ENCODE measurements at places on chromosomes 5 and 9.

DNA sequence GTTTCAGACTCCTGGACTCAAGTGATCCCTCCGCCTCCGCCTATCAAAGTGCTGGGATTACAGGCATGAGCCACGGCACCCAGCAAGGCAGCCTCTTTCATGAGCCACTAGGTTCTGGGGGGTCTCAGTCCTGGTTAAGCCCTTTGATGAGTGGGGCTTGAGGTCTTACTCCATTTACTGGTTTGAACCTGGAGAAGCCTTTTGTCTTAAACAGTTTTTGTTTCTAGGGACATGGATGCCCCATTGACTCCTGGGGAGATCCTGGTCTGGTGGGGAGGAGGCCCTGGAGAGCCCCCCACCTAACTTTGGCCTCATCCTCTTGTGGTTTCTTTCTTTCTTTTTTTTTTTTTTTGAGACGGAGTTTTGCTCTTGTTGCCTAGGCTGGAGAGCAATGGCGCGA, 6.7 kb downstream of the PRRC2B start:
- no peak for DNase-seq

DNA sequence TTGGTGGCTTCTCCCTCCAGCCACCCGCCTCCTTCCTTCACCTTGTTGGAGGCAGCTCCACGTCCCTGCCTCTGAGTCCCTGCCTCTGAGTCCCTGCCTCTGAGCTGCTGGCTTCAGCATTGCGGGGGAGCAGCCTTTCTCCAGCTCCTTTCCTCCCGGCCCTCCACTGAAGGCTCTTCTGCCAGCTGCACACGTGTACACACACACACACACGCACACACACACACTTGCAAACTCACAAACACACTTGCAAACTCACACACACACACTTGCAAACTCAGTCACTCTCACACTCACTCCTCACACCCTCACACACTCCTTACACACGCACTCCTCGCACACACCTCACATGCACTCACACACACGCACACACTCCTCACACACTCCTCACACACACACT, 45.1 kb downstream of the C9orf50 start:
- no peak for DNase-seq

GRCh38 chr9:10917001-10917400, 304.2 kb upstream of the PTPRD start:
- no peak for DNase-seq

- DNase-seq, result peak; percentile 34
Observed at GRCh38 chr9:113215132-113215531, 5.9 kb downstream of the FKBP15 start.

GRCh38 chr9:109912726-109913460, 132.9 kb downstream of the PALM2AKAP2 start:
- DNase-seq, result peak; percentile 91

All from retinal pigment epithelial cell (primary cell).